ENCODE measurements at places on chromosomes 3 and 15. TPM values are rescaled to one million over a fixed set of nuclear protein-coding genes. Genes with fewer than 3 reads are reported as not detected.

The AGBL1 gene
- total RNA-seq: not detected

DNA sequence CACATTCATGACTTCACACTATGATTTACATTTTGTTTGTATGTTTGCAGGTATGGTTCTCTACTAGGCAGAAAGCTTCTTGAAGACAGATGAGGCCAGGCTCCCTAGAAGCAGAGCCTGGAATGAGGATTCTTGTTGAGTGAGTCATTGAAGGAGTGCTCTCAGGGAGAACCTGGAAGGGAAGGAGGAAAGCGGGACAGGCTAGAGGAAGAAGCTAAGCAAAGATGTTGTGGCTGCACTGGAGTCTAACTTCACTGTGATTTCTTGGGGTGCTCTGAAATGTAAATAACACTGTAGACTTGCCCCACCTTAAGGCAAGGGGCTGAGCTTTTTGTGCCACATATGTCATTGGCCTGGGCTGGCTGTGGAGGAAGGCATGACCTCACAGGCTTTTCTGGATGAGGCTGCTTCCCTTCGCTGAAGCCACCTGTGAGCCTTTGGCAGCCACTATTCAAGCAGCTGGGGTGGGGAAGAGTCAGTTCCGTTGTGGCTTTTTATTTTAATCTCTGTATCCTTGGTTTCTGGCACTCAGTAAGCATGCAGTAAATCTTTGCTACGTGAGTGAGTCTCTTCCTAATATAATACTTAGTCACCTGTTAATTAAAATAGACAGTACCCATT lies 307.3 kb downstream of the SV2B start:
- DNase-seq: peak; percentile 46

- no peak for DNase-seq
These were observed 121.7 kb upstream of the GADL1 start for GRCh38 chr3:31016196-31016595.

- DNase-seq: no peak
These were observed 29.8 kb upstream of the PRR23E start for GRCh38 chr3:127162947-127163645.

DNA sequence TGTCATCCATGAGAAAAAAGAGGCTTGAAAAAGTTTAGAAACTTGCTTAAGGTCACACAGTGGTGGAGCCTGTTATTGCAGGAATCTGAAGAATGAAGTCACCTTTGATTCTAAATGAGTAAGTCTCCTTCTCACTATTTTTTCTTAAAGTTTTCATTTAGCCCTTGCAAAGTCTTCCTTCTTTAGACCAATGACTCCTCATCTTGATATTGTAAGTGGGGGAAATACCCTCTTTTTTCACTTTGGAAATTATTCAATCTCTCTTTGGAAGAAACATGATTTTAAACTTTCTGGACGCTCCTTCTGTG lies 787 bp upstream of the SLMAP start:
- peak; percentile 38 for DNase-seq

The CCNB2 gene
- total RNA-seq: 57.2 TPM

- no peak for DNase-seq
These were observed 200.4 kb downstream of the CDIN1 start for GRCh38 chr15:36779744-36780408.

GRCh38 chr15:88655103-88655553 lies 16.3 kb downstream of the ISG20 start:
- DNase-seq: no peak

DNA sequence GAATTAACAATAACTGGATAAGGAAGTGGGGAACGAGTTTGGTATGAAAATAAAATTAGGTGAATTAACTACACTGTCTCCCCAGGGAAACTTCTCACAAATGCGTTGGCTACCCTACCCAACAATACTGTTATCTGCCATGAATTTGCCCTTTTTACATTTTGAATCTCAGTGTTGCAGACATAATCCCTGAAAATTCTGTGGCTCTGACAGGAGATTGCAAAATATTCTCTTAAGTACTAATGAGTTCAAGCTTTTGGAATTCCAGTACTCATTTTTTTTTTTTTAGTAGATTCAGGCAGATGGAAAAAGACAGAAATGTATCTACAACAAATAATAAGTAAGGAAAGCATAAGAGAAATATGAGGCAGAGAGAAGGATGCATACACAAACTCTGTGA lies 332.6 kb downstream of the LSAMP start:
- peak; percentile 42 for DNase-seq

The FEM1B gene
- total RNA-seq: 51.4 TPM

GRCh38 chr3:190210608-190211007 lies 89.9 kb upstream of the P3H2 start:
- no peak for DNase-seq

DNA sequence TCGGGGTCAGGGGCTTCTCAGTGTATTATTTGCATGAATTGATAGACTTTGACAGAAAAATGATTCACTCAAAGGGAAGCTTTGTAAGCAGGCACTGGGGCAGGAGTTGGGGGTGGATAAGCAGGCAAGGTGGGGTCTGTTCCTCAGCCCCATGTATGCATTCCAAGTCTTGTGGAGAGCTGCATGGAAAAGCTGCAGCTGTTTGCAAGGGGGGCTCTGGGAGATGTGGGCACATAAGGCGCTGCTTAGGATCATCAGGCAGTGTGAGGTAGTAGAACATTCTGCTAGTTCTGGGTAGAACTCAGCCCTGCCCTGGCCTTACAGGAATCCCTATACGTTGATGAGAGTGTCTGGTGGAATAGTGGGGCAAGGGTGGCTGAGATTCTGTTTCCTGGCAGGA lies 154.2 kb upstream of the LRIG1 start:
- no peak for DNase-seq

The NR1I2 gene
- not detected for total RNA-seq

DNA sequence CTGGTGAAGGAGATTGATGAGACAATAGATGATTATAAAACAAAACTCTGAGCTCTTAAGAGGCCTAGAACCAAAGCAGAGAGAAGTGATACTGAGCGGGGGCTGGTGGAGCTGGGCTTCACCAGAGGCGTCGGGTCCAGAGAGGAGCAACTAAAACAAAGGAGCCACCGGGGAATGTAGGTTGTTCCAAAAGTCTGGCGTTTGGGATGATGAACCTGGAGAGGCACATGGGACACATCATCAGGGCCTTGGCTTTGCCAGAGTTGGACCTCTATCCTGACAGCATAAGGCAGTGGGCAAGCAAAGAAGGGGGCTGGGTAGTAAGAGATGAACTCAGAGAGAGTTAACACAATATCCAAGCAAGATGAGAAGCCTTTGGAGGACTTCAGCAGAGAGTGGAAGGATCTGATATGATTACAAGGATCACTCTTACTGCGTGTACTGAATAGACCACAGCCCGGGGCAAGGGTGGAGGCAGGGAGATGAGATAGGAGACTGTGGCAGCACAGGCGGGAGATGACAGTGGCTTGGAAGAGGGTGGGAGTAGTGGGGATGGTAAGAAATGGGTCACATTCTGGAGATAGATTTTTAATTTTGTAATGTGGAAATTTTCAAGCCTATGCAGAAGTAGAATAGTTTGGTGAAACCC lies 36.0 kb upstream of the RASA2 start:
- DNase-seq: no peak

- peak; percentile 96 for DNase-seq
These were observed 122.4 kb downstream of the THSD4 start for GRCh38 chr15:71237456-71238188.

The MRPL47 gene
- 47.2 TPM for total RNA-seq

DNA sequence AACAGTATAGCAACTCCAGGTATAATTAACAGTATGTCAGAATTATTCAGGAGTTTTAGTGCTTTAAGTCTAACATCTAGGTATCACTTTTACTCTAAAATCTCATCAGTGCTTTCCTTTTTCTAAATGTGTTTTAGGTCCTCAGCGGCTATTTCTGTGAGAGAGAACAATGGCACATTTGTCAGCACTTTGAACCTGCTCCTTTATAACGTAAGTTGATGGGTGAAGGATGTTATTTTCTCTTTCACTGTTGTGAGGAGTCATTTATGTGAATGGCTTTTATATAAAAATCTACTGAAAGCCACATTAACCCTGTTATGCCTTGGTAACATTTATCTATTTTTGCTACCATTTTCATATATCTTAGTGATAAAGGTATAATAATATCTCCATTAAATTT lies 22.8 kb downstream of the ZPLD1 start:
- DNase-seq: no peak

DNA sequence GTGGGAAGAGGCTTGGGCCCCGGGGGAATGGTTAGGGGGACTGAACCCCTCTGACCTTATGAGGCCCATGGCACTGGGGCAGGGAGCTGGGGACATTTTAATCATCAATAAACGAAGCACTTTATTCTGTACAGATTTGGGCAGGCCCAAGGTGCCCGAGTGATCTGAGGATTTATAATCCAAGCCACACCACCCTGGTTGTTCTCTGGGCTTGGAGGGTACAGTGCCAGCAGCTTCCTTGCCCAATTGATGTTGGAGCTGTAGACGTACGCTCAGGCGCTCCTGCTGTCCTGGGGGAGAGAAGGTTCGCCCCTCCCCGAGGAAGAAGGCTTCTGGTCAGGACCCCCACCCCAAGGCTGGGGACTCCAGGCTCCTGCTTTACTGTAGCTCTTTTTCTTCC lies 12.5 kb downstream of the ZBTB47 start:
- DNase-seq: no peak

DNA sequence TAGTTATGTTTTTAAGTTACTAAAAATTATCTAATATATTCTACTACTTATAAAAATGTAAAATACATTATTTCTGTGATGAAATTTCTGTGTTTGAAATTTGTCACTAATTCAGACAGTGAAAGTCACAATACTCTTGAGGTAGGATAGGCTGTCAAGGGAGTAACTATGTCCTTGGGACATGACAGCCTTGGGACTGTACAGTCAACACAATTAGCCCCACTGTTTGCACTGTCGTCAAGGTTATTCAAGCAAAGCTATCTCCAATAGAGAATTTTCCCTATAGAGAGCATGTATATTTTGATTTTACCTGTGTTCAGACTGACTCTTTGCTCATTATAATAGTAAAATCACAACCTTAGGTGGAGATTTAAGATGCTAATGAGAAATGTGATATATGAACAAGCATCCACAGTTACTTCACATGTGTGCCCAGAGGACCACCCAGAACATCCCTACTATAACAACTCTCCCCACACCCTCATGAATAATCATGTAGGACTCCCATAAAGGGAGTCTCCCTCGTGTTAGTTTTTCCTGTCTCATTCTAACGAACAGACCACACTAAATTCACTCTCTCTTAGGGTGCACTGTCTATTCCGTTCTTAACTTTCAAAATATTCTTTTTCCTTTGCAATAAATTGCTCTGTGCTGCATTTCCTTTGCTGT lies 1476.3 kb upstream of the CADM2 start:
- DNase-seq: no peak

DNA sequence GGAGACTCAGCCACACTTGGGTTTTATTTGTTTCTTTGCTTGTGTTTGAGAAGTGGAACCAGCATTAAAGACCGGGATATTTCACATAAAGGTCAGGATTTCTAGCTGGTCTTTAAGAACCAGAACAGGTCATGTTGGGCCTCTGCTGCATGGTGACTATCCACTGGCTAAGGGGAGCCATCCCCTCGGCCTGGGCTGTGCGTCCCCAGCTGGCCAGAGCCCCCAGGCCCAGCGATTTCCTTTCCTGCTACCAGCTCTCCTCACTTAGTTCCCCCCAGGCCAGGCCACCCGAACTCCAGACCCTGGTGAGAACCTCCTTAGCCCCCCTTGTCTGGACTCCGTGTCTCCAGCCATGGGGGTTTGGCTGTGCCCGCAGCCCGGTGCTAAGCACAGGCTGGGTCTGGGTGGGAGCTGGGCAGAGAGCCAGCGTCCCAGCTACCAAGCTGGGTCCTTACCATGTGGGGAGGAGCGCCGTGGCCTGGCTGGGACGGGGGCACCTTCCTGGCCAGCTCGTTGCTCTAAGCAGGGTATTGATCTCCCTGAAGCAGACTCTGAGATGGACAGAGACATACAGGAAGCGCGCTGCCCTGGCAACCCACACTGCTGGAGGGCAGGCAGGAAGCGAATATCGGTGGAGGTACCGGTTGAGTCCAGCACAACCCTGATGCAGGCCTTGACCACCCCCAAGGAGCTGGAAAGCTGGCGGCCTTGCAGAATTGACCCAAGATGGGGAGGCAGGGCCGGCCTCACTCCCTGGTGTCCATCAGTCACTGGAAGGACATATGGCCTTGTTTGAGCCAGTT lies 49.4 kb downstream of the KLF15 start:
- DNase-seq: no peak

GRCh38 chr3:35336601-35337000 lies 302.7 kb upstream of the ARPP21 start:
- no peak for DNase-seq

GRCh38 chr15:63277038-63277892 lies at the start of gene APH1B:
TSS of gene APH1B (plus strand) at chr15:63277605. CDS start at chr15:63277624, 19 bp downstream.
- peak; percentile 48 for DNase-seq

The MCTP2 gene
- total RNA-seq: 8.6 TPM

DNA sequence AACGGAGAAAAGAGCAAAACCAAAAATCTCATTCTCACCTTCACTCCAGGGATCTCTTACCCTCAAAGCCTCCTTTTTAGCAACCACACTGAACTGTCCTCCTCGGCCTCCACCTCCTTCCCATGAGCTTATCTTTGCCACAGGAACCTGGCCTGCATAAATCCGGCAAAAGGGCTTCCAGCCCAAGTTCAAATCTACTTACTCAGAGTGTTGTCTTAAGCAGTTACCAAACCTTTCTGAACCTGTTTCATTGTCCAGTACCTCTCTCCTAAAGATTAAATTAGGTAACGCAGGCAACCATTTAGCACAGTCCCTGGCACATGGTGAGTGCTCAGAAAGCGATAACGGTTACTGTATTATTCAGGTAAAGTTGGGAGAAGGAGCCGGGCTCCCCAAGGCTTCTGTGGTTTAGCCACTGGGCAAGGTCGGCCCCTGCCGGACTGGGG lies 777 bp downstream of the CIB1 start:
- peak; percentile 17 for DNase-seq

DNA sequence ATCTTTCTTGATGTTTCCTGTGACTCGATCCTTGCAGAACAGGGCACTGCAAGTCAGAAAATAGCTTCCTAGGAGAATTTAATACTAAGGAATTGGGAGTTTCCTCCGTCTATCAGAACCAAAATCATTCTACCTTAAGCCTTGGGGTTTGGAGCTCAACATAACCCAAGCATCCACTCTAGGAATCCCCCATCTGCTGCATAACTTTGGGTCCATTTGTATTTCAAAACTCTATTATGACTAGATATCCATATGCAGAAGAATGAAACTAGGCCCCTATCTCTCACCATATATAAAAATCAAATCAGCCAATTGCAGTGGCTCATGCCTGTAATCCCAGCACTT lies 61.7 kb upstream of the AKAP13 start:
- no peak for DNase-seq

The FBXO40 gene
- total RNA-seq: not detected

- DNase-seq: no peak
These were observed 34.9 kb upstream of the SLC25A36 start for GRCh38 chr3:140906785-140907184.

DNA sequence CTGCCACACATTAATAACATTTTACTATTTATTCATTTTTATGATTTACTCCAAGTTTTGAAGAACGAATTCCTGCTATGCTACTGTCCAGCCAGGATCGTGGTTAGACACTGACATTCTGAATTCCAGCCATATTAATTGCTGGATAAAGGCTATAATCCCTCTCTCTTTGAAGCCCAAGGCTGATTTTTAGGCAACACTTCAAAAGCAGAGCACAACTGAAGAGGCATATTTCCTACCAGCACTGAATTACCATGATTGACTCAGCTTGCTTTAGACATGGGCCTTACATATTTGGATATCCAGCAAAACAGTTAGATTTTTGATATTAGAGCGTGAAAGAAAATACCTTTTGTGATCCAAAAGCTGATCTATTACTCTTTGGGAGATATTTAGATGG lies 205.0 kb downstream of the ZIC1 start:
- DNase-seq: no peak

The ZNF660 gene
- total RNA-seq: 1.4 TPM

The CXCR6 gene
- total RNA-seq: under 0.01 TPM

The ZNF717 gene
- total RNA-seq: 14.3 TPM

The ZBTB20 gene
- total RNA-seq: 13.3 TPM

All from IMR-90 (cell line).